ENCODE measurements at places on chromosomes 12 and 14. TPM values are rescaled to one million over a fixed set of nuclear protein-coding genes. Genes with fewer than 3 reads are reported as not detected.

- DNase-seq = no peak
These were observed 52.0 kb downstream of the ARHGAP5 start for GRCh38 chr14:32129124-32129523.

DNA sequence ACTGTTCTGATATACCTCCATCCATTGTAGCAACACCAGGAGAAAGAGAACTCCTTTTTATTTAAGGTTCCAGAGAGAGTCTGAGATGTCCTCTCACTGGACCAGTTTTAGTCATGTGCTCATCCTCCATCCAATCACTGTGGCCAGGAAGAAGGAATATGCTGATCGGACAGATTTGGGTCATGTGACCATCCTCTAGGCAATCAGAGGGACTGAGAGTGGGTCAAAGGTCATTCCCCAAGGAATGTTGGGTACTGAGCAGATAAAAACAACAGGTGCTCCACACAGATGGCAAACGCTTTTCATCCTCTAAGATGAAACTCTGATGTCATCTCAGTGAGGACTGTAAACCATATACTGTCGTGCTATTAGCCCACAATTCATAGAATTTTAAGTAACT, 28.8 kb upstream of the RPH3A start:
- DNase-seq = no peak

The IAPP gene
- total RNA-seq = under 0.01 TPM

The TAS2R8 gene
- total RNA-seq = under 0.01 TPM

The RFX4 gene
- total RNA-seq = 2.9 TPM

- no peak for DNase-seq
These were observed 69.0 kb upstream of the REP15 start for GRCh38 chr12:27627123-27627852.

- peak; percentile 44 for DNase-seq
These were observed 3.4 kb downstream of the CKB start for GRCh38 chr14:103519043-103519836.

Data from frontal cortex (tissue), 4 donors.